ENCODE measurements at places on chromosomes 12 and 14. TPM values are rescaled to one million over a fixed set of nuclear protein-coding genes. Genes with fewer than 3 reads are reported as not detected.

The PGF gene
- 4.9 TPM for total RNA-seq

The C1R gene
- total RNA-seq: 37.9 TPM

The DHRS2 gene
- 6.0 TPM for total RNA-seq

The MEG3 gene
- 49.4 TPM for total RNA-seq

The CNPY2 gene
- total RNA-seq: 128 TPM

The PRH2 gene
- not detected for total RNA-seq

The PDZRN4 gene
- not detected for total RNA-seq

The LHX5 gene
- 0.06 TPM for total RNA-seq

The KRT1 gene
- total RNA-seq: not detected

The IAPP gene
- total RNA-seq: not detected

The MMP17 gene
- 11.8 TPM for total RNA-seq

The WDHD1 gene
- total RNA-seq: 12.5 TPM

The KCNH5 gene
- total RNA-seq: not detected

The TRPV4 gene
- total RNA-seq: 0.08 TPM

The FBRSL1 gene
- 142 TPM for total RNA-seq
